Activated CD4-positive, alpha-beta T cell treated with anti-CD3 and anti-CD28 coated beads, Interleukin-2, amount 10 ng/mL, durations not matched to agents 7 days and 5 days (primary cell): ENCODE measurements at places on chromosomes 5 and 9. TPM values are rescaled to one million over a fixed set of nuclear protein-coding genes. Genes with fewer than 3 reads are reported as not detected.

GRCh38 chr5:145984072-145984471, 47.7 kb downstream of the SH3RF2 start:
- no peak for DNase-seq

GRCh38 chr9:116332090-116332489, 178.5 kb downstream of the PAPPA start:
- DNase-seq, result no peak

DNA sequence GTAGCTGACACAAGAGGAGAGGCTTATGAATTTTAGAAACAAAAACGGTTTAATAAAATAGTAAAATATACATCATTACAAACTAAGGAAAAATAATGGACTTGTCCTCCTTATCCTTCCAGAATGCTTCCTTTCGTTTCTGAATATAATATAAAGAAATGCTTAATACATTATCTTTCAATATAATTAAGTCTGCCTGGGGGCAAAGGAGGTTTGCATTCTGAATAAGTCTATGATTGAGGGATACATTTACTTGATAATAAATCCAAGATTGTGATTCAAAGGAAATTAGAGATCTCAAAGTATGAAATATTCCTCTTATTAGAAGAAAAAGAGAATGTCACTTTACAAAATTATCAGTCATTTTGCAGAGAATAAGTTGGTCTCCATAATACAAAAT, 386.5 kb downstream of the SPATA31D1 start:
- no peak for DNase-seq

GRCh38 chr5:102916109-102916508, 161.0 kb downstream of the PAM start:
- DNase-seq, result no peak

DNA sequence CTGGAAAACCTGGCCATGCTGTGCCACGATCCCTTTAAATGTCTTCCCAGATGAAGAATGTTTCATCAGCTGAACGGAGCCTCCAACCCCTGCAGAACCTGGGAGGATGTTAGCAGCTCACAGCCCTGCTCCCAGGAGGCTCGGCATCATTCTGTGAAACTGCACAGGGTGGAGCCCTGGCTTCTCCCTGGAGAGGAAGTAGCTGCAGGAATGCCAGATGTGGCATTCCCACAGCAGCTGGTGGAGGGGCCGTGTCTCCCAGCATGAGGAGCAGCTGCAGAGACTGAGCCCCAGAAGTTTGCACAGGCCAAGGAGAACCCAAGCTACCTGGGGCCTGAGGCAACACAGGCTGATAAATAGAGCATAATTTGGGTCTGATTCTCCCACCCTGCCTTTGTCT, 165.8 kb upstream of the MAP3K1 start:
- DNase-seq, result no peak

GRCh38 chr5:121816164-121816563, 35.5 kb upstream of the FTMT start:
- no peak for DNase-seq

GRCh38 chr9:133130685-133131244, 9.7 kb upstream of the RALGDS start:
- DNase-seq, result peak; percentile 73

DNA sequence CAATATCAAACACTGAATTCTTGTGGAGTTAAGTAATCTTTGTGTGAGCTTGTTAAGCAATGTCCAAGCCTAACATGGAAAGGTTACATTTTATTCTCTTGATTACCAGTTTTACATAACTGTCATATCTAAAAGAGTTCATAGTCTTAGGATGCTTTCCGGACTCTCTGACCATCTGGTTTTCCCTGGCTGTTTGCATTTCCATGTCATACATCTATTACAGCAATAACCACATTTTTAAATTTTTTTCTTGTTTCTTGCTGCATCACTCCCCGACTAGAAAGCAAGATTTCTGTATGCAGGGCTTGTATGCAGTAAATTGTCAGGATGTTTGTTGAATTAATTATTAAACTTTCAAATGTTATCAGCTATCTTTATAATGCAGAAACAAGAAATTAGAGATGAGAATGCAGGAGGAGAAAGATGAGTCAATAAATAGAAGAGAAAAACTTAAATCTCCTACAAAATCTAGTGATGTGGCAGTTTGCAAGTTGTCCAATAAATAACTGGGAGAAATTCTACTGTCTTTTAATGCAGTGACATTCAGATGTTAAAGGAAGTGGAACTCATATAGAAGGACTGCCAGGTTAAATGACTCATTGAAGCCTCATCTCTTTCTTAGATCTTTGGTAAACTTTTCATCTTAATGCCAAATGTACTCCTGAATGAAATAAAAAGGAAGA, 179.6 kb upstream of the SGCD start:
- DNase-seq, result no peak

GRCh38 chr5:32474209-32474854, 29.8 kb upstream of the ZFR start:
- no peak for DNase-seq

GRCh38 chr5:158124606-158125316, 265.8 kb upstream of the CLINT1 start:
- no peak for DNase-seq

DNA sequence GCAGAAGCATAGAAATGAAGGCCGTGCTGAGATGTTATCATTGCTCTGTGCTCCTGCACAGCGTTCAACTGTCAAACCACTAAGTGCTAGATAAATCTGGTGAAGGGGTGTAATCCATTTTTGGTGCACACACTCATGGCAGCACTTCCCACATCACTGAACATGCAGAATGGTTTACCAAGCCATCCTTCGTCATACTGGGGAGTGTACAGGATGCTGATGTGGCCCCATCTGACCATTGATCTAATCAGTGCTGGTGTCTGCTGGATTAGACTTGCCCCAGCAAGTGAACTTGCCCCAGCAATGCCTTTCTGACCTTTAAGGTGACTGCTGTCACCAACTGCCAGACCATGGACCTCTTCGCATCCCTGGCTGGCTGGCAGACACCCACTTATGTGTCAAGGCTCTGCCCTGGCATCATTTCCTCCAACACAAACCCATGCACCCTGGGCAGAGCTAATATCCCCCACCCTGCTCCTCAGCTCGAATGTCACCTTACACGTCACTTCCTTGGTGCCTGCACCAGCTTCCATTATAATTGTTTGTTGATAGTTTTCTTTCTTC, 4.2 kb upstream of the SEMA4D start:
- DNase-seq, result peak; percentile 49

DNA sequence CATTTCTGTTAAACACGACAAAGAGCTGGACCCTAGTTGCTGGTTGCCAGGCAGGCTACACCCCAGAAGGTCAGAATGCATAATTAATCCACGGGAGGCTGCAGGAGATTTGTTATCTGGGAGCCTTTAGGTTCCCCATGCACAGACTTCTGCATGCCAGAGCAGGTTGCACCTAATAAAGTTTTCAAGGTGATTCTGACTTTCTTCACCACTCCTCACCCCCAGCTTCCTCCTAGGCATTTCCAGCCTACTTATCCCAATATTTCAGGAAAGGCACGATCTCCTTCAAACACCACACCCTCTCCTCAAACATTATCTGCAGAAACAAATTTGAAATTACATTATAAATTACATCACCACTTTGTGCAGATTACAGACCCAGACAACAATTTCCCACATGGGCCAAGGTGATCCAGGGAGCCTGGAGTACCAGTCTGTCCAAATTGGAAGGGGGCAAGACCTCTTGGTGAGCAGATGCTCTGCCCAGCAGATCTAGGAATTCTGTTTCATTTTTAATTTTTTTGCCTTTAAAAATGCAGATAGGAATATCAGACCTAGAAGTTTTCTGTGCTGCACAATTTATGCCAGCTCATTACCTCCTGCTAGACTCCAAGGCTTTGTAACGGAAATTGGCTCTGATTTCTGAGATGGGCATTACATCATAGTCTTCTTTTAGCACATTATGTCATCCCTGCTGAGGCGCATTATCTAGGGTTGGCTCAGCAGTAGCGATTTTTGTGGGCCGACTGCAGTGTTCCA, 363.4 kb upstream of the SLC30A5 start:
- no peak for DNase-seq

- DNase-seq, result no peak
Measured at GRCh38 chr5:165196961-165197360, 1691.5 kb downstream of the MAT2B start.

- no peak for DNase-seq
Measured at GRCh38 chr9:114047717-114048116, 30.4 kb downstream of the AMBP start.

DNA sequence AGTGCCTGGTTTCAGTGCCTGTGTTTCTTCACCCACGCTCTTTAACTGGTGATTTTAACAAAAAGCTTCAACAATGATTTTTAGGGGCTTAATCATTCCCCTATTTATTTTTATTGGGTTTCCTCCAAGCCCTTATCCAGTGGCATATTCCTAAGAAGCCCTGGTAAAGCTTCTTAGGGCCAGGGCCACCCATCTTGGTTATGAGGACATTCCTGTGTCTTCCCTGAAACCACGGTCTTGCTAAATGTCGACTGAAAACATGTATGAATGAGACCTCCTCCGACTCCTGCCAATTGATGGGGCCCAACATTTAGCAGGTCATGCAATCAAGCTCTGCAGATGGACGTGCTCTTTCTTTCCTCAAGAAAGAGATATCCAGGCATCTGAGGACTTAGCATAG, 13.7 kb upstream of the CARTPT start:
- DNase-seq, result no peak

DNA sequence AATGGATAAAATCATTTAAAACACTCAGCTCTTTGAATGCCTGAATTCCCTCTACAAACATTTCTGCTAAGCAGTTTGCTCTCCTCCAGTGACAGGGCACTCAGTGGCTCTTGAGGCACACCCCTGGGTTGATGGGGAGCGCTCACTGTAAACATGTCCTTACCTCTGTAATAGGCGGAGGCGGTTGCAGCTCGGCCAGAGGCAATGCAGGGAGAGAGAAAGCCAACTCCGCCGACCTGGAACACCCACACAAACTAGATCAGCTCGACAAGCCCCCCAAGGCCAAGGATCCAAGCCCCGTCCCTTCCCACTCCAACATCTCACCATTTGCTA, 329 bp downstream of the CDC23 start:
- peak; percentile 30 for DNase-seq

DNA sequence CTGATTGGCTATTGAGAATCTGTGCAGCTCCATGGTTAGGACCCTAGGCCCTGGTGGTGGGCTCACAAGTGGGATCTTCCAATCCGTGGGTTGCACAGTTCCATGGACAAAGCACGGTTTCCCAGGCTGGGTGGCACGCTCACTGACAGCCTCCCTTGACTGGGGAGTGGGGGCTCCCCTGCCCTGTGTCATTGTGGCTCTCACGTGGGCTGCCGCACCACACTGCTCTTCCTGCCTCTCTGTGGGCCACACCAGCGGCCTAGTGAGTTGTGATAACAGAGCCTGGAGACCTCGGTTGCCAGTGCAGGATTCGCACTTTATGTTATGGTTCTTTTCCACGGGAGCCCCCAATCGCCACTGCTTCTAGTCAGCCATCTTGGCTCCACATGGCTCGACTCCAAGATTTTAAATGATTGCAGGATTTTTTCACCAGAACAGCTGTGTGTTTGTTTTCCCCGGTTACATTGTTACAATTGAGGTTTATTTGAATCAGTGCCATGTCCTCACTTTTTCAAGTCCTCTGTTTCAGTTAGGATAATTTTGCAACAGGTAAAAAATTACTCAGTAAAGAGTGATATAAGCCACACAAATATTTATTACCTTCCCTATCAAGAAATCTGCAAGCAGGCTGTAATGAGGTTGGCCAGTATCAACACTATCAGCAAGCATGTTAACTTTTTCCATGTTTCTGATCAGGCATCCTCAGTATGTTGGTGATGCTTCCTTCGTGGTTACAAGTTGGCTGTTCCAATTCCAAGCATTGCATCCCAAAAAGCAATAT, 253.8 kb downstream of the ZNF608 start:
- DNase-seq, result no peak

DNA sequence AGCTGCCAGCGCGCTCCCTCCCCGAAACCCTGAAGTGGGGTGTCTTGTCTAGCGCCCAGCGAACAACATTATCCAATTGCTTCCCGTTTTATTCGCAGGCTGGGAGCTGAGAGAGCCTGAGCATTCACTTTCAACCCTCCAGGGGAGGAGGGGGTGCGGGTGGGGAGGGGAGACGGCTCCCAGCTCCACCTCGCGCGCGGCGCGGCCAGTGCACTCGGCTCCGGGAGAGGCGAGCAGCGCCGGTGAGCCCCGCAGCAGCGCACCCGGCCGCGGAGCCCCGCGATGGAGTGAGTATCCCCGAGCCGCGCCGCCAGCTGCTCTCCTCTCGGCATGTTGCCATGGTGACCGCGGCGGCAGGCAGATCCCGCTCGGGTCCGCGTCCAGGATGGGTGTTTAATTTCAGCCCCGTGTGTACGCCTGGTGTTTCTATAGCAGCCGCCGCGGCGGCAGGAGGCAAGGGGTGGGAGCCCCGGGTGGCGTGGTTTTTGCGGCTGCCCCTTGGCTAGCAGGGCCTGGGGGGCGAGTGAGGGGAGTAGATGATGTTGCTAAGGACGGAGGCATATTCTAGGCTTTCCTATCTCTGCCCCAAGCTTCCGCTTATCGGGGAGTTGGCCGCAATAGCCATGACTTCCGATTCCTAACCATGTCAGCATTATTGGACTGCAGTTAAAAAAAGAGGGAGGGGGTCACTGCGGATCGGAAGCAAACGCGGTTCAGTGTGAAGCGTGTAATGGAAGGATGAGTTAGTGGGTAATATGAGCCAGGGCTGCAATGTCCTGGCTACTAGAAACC, 139.2 kb upstream of the PALM2AKAP2 start:
- no peak for DNase-seq

- DNase-seq, result peak; percentile 71
Measured at GRCh38 chr9:34252670-34253459, 74.0 kb downstream of the UBAP1 start.

DNA sequence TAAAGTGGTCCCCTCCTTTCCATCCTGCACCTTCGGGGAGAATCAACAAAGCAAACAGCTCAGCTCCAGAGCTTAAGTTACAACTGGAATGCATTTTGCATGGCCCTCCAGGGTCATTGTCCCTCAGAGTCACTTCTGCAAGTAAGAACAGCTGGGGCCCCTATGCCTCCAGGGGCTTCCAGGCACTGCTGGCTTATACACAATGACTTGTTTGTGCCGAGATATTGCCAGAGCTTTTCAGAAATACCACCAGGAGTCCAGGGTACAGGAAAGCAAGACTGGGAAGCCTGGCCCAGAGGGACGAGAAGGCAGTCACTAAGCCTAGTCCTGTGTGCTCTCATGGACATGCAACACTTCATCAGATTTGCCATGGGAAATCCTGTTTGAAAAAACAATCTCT, 11.3 kb downstream of the FRMD3 start:
- DNase-seq, result no peak

GRCh38 chr5:179323026-179323870, 22.0 kb downstream of the ADAMTS2 start:
- DNase-seq, result no peak

DNA sequence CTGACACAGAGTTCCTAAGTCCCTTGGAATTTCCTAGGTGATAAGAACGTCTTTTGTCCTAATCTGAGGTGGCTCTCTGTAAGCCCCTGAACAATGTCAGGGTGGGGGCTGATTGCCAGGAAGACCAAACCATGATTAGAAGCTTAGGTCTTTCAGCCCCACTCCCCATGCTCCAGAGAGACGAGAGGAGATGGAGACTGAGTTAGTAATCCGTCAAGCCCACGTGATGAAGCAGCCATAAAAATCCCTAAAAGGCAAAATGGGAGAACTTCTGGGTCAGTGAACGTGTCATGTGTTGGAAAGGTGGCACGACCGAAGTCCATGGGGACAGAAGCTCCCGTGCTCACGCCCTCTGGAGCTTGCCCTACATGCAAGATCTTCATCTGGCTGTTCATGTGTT, 85.6 kb downstream of the RAD23B start:
- no peak for DNase-seq

Gene CEL
- 3.5 TPM for total RNA-seq

Gene TEK
- not detected for total RNA-seq

Gene ZBED3
- 0.71 TPM for total RNA-seq

Gene ADGRV1
- total RNA-seq, result not detected

Gene PLCXD3
- total RNA-seq, result not detected

Gene ANKRD20A1
- not detected for total RNA-seq

Gene ABLIM3
- not detected for total RNA-seq

Gene UAP1L1
- total RNA-seq, result 19.1 TPM
